ENCODE measurements at places on chromosomes 1 and 21.

DNA sequence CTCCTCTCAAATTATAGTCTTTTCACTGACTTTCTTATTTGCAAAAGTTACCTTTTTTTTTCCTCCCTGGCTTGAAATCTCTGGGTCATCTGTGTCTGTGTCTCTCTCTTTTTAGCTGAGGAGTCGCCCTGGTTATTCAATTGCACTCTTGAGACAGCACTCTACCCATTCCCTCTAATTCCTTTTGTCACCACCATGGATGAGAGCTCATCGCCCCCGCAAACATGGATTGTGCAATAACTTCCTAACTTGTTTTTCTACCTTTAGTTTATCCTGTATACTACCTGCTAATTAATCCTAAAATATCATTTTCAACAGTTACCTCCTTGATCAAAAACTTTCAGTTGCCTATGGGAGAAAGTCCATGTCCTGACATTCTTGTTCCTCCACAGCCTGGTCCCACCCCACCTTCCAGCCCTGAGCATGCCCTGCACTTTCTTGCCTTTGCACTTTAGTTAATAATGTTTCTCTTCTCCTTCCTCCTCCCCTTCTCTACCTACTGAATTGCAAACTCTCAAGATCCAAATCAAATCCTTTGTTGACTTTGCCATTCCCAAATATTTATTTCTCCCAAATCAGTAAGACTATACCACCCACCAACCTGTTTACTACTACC, 110.4 kb upstream of the MAGI3 start:
- DNase-seq: no peak

DNA sequence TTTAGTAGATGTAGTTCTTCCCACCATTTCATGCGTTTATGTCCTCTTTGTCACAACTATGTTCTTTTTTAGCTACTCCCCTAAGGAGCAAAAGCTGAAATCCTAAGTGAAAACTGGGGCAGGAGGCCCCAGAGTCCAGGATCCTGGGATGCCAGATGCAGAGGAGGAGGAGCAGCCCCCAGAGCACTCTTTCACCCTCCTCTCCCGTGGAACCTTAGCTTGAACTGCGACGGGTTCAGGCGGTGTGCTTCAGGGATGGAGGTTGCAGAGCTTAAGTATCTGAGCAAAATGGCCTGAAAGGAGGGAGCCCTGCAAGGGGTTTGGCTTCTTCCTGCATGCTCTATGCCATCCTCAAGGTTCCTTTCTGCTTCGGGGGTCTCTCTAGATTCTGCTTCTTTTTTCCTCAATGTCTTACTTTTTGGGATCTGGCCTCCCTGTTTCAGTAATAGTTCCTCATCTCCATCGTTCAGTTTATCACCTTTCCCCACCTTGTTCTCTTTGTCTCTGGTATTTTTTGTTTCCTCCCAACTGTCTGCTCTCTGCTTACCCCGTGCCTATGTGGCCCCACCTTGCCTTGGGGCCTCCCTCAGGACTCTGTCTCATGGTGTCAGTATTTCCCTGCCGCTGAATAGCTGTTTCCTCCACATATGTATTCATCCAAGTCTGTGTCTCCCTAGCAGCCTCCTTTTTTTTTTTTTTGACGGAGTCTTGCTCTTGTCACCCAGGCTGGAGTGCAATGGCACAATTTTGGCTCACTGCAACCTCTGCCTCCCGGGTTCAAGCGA, 2.7 kb upstream of the NHLH1 start:
- DNase-seq: no peak

DNA sequence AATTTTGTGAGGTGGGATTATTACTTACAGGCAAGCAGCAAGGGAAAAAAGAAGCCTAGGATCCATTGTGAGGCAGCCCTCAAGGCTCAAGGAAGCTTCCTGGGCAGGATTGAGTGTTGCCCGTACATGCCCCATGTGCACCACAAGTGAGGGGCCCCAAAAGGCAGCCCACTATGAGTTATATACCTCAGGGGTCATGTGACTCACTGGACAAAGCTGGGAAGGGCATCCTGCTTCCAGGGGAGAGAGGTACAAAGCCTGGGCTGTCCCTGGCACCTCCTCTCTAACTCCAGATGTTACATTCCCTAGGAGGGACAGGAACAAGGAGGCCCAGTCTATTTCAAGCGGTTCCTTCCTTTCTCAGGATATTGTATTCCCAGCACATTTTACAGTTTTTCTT, 34.0 kb upstream of the CD1D start:
- DNase-seq: no peak

GRCh38 chr1:84869720-84870119, 23.3 kb downstream of the LPAR3 start:
- no peak for DNase-seq

DNA sequence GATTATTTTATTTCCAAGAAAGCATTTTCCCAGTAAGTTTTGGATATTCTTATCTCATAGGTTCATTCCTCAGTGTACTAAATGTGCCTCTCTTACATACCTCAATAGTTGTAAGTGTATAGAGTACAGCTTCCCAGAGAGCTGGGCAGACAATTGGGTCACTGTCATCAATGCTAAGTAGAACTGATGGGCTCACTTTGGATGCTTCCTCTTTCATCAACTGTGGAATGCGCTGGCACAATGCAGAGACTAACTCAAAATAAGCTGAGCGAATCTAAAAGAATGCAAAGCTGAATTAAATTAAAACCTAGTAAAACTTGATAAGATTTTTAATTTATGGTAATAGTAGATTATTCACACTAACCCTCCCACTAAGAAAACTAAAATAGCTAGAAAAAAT, 21.5 kb downstream of the LTN1 start:
- DNase-seq: no peak

GRCh38 chr1:38138498-38139233, 92.1 kb upstream of the POU3F1 start:
- no peak for DNase-seq

- DNase-seq: no peak
Measured at GRCh38 chr1:60311838-60312237, 238.3 kb upstream of the C1orf87 start.

DNA sequence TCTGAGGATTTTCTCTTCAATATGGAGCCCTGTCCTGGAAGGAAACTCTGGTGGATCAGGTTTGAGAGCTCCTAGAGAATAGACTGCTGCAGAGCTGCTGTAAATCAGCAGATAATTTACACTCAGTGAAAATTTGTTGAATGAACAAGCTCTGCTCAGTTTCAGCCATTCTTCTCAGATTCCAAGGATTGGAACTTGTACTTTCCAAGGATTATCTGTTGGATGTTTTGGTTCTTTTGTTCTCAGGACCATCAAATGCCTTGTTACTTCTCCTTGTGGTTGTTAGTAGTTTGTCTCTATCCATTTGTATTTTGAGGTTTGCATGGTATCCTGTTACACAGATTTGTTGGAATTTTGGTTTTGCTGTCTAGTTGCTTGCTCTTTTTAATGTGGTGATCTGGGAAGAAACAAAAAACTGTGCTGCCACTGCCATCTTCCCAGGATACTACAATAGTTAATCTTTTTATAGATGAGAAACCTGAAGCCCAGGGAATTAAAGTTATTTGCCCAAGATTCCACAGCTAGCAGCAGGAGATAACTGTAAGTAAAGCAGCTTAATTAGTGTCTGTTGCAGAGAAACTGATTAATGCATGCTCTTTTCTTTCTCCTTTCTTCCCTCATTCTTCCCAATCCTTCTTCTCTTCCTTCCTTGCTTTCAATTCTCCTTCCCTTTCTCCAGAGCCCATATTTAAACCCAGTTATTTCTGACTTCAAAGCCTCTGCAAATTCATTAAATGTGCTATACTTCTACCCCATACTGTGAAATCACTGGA, 21.7 kb upstream of the KIFAP3 start:
- no peak for DNase-seq

DNA sequence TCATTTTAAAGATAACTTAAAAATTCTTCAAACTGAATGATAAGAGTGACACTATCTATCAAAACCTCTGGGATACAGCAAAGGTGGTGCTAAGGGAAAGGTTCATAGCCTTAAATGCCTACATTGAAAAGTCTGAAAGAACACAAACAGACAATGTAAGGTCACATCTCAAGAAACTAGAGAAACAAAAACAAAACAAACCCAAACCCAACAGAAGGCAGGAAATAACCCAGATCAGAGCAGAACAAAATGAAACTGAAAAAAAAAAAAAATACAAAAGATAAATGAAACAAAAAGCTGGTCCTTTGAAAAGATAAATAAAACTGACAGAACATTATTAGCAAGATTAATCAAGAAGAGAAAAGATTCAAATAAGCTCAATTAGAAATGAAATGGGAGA, 6.8 kb downstream of the ODF2L start:
- no peak for DNase-seq

GRCh38 chr1:9080705-9081291, 11.4 kb upstream of the SLC2A5 start:
- DNase-seq: no peak

- DNase-seq: no peak
Measured at GRCh38 chr1:8578132-8578877, 239.1 kb downstream of the RERE start.

- DNase-seq: no peak
Measured at GRCh38 chr1:187626056-187626455, 797.3 kb downstream of the PLA2G4A start.

GRCh38 chr1:154404511-154404931, 622 bp upstream of the IL6R start:
- no peak for DNase-seq

DNA sequence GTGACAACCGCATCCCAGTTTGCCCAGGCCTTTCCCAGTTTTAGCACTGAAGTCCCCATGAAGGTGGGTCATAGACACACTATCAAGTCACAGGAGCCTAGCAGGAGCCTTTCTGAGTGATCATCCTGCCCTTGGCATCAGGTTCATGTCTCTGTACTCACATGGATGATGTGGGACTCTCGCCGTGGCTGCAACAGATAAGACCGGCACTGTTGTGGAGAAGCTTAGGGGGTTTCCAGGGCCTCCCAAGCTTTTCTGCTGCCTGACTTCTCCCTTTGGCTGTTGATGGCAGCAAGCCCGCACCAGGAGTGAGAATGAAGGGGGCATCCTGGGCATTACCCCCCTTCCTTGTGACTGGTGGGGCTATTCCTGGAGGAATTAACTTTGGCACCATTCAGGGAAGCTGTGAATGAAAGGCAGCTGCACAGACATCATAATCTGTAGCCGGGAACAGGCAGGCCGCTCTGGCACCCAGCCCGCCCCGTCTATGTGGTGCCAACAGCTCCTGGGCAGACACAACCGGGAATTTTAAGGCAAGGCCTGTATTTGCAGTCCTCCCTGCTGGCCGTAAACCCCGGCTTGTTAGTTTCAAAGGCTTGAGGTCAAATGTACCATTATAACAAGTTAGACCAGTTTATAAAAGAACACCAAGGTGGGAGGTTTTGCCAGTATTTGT, 148.6 kb downstream of the HUNK start:
- DNase-seq: no peak

DNA sequence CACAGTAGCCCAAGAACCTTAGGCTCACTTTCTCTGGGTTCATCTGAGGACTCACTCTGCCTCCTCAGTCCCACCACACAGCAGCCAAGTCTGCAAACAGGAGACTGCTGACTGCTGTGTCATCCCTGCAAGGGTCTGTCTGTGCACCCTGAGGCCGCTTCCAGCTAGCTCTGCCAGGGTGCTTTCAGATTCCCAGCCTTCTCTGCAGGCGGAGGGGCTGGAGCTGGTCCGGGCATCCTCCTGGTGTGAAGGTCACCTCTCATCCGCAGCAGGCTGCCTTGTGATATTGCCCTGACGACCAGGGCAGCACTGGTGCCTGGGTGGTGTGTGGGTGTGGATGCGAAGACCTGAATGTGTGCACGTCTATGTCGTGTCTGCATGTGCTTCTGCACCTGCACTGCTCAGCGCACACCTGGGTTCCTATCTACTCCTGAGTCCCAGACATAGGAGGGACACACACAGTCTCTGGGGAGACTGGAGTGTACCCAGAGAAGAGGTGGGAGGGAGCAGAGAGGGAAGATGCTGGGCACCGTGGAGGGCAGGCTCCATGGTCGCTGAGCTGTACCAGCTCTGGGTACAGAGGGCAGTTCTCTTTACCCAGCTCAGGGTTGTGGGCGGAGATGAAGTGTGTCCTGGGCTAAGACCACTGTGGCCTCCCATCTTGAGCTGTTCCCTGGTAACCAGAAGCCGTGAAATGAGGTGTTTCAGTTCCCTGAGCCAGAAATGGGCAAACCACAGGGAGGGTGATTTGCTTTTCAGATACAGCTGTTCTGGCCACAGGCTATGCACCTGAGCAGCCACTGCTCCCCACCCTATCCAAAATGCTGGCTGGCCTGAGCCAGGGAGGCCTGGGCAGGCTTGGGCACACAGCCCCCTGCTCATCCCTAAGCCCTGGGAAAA, 160.9 kb upstream of the CSF3R start:
- no peak for DNase-seq

DNA sequence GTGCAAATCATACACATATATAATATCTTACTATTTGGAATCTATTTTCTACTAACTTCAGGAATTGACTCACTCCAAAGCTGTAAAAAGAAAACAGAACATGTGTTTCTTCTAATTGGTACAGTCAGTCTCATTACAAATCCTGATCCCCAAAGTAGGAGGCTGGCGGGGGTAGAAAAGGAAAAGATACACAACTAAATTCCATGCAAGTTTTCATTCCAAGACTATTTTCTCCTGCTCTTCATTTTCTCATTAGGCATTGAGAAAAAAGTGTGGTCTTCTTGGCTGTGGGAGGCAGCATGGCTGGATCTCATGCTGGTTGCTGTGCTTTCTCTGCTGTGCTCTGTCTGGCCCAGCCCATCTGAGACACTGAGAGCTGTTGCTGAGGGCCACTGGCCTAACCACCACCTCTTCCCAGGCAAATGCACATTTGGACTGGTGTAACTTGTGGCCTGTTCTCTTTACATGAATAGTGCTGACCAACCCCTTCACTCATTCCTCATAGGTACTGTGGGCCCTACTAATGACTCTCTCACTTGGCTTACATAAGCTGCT, 1107.5 kb upstream of the B3GALT2 start:
- no peak for DNase-seq

DNA sequence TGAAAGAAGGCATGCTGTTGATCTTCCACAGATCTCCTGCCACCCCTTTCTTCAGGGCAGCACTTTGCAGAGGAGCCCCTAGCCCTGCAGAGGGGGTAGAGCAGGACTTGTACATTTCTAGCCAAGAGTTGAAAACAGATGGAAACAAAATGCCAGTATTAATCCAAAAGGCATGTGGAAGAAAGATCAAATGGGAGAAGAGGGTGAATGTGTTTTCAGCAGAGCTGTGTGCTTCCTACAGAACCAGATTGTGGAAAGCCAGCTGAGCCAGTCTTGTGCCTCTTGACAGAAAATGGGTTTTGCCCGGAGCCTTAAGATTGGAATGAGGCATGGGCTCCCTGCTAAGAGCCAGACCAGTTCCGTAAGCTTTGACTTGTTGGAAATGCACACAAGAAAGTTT, 105.2 kb upstream of the TSPAN2 start:
- DNase-seq: no peak
